MCF 10A (cell line): ENCODE measurements at places on chromosomes 4 and X. TPM values are rescaled to one million over a fixed set of nuclear protein-coding genes. Genes with fewer than 3 reads are reported as not detected.

Gene PLCXD1
- total RNA-seq, result 7.6 and 12.0 TPM in 2 replicates

Gene CNGA1
- not detected in 2 replicates for total RNA-seq

Gene GIMD1
- total RNA-seq, result not detected in 2 replicates

Gene MYOZ2
- total RNA-seq, result not detected in 2 replicates

Gene LRP2BP
- total RNA-seq, result 0.64 and 0.70 TPM in 2 replicates

Gene NUDT10
- total RNA-seq, result not detected in 2 replicates

Gene CT83
- total RNA-seq, result not detected in 2 replicates

Gene VSIG4
- not detected in 2 replicates for total RNA-seq

Gene SMIM10
- total RNA-seq, result not detected in 2 replicates

Gene CT45A3
- total RNA-seq, result not detected in 2 replicates

Gene GYPB
- total RNA-seq, result not detected in 2 replicates

Gene PNMA3
- not detected in 2 replicates for total RNA-seq

GRCh38 chr4:150570862-150571261 lies 11.1 kb upstream of the MAB21L2 start:
- no peak for DNase-seq

GRCh38 chr4:88609387-88609786 lies 17.1 kb downstream of the HERC3 start:
- no peak for DNase-seq

DNA sequence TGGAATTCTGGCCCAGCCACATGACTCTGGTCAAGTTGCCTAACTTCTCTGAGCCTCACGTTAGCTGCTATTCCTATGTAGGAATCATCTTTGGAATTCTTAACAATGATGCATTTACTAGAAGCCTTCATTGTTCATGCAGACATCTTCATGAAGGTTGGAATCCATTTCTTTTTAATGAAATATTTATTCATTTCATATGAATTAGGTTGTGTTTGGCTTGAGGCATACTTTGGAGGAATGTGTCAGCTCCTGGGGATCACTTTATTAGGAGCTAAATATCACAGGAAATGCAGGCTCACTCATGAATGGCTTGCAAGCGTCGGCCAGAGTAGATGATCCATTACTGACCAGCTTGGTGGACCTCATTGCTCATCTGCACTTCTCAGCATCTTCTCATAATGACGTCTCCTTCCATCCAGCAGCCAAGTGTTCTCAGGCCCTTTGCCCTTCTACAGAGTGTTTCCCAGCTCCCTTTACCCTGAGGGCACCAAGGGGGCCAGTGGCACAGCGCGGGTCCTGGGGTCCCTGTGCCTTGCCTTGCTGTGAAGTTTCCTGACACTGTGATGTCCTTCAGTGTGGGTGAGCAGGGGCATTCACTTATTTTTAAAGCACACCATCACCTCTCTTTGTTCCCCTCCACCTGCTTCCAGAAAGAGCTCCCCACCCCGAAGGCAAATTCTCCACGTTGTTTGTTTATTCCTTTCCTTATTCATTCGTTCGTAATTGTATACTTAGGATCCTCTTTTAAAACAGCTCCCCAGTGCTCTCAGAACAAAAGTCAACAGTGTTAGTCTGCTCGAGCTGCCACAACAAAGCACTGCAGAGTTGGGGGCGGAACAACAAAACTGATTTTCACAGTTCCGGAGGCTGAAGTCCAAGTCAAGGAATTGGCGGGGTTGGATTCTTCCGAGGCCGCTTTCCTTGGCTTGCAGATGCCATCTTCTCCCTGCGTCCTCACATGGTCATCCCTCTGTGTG lies 106.8 kb downstream of the STK32B start:
- DNase-seq, result no peak

- DNase-seq, result no peak
Measured at GRCh38 chr4:82469791-82470345, 39.5 kb downstream of the ENOPH1 start.

DNA sequence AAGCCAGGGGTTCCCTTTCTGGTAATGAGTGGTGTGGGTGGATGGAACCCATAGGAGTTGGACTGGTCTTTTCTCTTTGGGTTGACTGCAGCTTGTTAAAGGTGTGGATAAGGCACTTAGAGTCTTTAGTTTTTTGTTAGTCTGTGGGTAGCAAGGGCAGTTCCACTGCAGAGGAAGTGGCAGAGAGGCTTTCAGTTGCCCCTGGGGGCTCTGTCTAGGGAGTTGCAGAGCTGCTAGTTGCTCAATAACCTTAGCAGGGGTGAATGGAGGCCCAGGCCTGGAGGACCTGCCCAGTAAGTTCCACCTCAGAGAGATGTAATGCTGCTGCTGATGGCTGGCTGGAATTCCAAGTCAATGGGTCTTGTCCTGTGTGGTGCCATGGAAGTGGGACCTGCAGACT lies 282.6 kb upstream of the NDST4 start:
- DNase-seq, result no peak

GRCh38 chr4:160117686-160118085 lies 1014.8 kb downstream of the RAPGEF2 start:
- DNase-seq, result no peak

DNA sequence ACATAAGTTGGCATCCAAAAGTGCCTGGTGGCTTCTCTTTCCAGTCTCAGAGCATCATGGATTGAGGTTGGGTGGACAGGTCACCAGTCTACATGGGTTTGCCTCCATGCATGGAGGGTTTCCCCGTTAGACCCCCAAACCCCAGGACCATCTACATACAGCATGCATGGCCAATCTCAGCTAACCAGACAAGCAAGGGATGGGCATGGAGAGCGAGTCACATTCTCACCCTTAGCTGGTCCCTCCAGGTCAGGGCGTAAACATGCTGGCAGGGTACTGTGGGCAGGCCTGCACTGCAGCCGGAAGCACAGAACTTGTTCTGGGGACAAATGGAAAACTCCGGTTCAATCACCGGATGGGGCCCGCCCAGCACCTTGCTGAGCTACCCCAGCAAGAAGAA lies 37.3 kb downstream of the HCCS start:
- no peak for DNase-seq

DNA sequence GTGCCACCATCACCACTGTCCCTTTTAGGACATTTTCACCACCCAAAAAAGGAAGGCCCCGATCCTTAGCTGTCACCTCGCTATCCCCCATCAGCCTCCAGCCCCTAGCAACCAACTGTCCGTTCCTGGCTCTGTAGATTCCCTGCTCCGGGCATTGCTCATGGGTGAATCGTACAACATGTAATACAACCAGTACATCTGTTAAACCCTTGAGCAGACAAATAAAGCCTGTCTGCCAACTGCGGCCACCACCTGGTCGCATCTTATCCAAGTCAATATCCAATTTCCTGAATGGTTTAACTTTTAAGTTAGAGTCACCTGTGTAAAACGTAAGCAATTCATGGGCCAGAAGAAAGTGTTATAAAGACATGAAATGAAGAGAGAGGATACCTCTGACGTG lies 251.9 kb downstream of the AFAP1 start:
- no peak for DNase-seq

DNA sequence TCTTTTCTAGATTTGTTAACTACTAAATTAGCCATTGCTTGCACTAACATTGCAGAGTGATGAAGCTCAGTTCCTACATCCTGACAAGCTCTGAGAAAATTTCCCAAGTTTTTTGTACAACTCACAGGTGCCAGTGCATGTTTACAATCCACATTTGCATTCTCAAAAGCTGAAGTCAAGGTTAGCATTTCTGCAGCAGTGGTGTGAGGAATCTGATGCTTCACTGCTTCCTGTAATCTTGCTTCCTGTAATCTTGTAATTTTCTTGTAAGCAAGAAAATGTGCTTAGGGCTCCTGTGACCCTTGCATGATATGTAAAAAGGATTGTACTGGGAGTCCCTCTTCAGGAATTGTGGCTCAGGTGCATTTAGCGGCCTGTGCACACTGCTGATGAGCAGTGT lies 207.4 kb upstream of the CXCL13 start:
- no peak for DNase-seq

- no peak for DNase-seq
Measured at GRCh38 chrX:150768580-150769190, 75.5 kb downstream of the MTMR1 start.

- DNase-seq, result peak; percentile 47
Measured at GRCh38 chr4:122012735-122013134, 60.9 kb upstream of the TRPC3 start.

DNA sequence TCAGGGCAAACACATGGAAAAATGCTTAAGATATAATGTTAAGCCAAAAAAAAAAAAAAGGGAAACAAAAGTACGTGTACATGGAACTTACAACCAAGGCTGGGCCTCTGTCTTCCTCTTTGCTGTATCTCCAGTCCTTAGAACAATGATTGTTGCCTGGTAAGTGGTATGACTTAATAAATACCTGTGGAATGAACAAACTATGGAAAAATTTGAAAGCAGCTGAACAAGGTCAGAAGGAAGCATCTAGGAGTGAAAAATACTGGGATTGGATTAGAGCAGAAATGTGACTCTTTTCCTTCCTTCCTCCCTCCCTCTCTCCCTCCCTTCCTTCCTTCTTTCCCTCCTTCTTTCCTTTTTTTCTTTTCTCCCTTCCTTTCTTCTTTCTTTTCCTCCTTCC lies 54.2 kb upstream of the SMIM10 start:
- DNase-seq, result no peak

DNA sequence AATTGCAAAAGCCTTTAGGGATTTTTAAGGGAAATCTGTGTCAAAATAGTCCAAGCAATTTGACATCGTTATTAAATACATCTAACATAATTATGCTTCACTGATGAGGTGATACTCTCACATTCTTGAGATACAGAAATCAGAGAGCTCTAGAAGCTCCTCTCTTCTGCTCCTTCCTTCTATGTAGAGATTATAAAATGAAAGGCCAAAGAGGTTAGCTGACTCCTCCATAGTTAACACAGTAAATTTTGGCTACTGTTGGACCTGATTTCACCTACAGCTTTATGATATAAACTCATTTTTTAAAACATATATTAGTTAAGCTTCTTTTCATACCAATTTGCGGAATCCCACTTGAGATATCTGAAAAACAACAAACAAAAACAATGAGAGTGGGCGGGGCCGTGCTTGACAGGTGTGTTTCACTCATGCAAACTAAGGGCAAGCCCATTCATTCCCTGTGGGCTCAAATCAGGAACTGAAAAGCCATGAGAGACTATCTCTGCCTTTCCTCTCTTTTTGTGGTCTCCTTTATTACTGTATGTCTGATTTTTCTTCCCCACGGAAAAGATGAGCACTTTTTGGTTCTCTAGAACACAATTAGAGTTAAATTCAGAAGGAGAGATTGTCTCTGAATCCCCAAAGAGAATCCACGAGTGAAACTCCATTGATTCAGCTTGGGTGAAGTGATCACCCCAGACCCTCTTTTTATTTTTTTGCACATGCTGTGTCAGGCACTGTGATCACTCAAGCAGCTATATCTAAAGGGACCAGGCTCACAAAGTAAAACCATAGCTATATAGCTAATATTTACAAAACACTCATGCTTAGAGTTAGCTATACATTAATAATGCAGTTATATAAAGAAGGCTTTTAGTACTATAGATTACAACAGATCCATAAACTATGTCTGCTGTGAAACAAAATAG lies 566.3 kb downstream of the IL15 start:
- DNase-seq, result no peak

DNA sequence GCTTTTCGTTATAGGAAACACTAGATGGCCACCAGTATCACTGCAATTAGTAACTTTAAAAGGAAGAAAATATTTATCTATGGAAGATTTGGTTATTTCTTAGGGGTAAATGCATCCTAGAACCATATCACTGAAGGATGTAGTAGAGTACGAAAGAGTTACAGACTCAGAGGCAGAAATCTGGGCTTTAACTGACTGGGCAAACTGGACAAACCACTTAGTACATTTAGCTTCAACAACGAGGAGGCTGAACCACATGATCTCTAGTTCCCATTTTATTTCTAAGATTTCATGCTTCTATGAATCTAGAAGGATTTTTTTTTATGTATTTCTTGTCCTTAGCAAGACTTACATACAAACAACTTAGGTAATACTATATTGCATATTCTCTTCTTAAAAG lies 93.0 kb downstream of the SMARCA5 start:
- no peak for DNase-seq

- peak; percentile 79 for DNase-seq
Measured at GRCh38 chr4:81052119-81053068, 21.9 kb downstream of the BMP3 start.

- peak; percentile 82 for DNase-seq
Measured at GRCh38 chr4:20464381-20464780, 212.7 kb downstream of the SLIT2 start.

DNA sequence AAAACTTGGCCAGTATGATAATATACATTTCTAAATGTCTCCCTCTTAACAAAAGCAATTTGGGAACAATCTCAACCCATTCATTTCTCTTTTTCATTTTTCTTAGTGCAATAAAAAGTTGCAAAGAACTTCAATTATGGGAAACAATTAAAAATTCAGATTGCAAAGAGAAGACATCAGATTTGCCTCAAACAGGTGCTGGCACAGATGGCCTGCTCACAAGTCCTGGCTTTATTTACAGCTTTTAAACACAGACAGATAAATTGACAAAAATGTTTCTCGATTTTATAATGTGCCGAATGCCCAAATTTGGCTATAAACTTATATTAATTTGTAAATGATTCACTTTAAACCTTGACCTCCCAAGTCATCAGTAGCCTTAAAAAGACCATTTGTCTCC lies 28.7 kb downstream of the SLC4A4 start:
- DNase-seq, result no peak

DNA sequence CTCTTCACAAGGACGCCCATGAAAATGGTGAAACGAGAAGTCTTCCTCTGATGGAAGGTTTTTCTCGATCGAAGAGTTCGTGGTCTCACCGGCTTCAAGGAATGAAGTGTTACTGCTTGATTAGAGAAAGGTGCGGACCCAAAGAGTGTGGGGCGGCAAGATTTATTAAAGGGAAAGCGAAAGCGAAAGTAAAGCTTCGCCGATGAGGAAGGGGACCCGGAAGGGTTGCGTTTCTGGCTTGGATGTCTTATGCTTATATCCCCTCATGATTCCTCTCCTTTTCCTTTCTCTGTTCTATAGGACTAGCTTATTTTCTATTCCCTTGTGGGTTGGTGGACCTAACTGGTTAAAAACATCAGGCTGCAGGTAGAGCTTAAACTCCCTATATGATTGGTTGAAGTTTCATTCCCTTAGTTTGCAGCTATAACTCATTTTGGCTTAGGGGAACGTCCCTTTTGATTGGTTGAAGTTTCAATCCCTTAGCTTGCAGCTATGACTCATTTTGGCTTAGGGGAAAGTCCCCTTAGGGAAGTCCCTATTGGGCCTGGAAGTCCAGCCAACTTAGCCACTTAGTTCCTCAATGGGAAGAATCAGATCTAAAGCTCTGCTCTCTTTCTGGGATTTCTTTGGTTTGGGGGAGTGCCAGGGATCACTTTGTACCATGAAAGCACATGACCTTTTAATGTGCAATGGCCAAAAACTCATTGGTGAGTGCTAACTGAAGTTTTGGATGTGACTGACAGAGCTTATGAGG lies 1025.0 kb upstream of the PCDH10 start:
- peak; percentile 17 for DNase-seq

DNA sequence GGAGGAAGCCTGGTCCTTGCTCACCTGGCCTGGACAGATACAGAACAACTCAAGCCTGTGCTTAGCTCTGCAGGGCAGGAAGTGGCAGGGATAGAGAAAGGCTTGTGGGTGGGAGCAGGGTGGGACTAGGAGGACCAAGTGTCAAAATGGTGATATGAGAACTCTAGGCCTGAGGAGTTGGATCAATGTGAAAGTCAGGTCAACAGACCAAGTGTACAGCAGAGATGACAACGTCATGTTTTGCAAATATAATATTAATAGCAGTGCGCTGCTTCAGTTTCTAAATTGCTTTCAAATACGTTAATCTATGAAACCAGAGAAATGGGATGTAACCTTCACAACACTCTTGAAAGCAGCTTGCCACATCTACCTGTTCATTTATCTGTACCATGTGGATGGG lies 114.2 kb upstream of the MAP3K15 start:
- DNase-seq, result no peak

GRCh38 chrX:50002067-50002714 lies 79.8 kb downstream of the CLCN5 start:
- DNase-seq, result no peak
